NCI-H1417 (cell line): ENCODE measurements at places on chromosomes 6 and 20.

- peak; percentile 83 for DNase-seq
Measured at GRCh38 chr6:156013155-156013554, 557.5 kb upstream of the NOX3 start.

GRCh38 chr6:100382031-100382430 lies 82.7 kb downstream of the SIM1 start:
- no peak for DNase-seq

GRCh38 chr20:58623579-58624473 lies 27.3 kb upstream of the STX16 start:
- DNase-seq: peak; percentile 30

GRCh38 chr6:157659536-157660271 lies 163.3 kb upstream of the SNX9 start:
- no peak for DNase-seq

GRCh38 chr20:2693286-2694007 lies 867 bp downstream of the EBF4 start:
- DNase-seq: peak; percentile 68

DNA sequence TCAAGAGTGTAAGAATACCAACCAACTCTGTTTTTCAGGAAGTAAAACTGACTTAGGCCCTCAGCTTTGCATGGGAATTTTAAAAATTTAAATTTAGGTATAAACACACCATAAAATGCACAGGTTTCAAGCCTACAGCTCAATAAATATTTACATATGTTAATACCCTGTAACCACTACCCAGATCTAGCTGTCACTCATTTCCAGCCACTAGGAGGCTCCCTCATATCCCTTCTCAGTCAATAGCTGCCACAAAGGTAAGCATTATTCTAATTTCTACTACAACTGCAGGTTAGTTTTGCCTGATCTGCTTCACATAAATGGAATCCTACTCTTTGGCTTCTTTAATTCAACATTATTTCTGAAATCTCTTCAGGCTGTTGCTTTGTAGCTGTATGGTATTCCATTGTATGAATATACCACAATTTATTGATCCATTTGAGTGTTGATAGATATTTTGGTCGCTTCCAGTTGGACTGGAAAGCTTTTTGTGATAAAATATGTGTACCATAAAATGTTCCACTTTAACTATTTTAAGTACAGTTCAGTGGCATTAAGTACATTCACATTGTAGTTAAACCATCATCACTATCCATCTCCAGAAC lies 32.5 kb upstream of the MEI4 start:
- peak; percentile 1 for DNase-seq

DNA sequence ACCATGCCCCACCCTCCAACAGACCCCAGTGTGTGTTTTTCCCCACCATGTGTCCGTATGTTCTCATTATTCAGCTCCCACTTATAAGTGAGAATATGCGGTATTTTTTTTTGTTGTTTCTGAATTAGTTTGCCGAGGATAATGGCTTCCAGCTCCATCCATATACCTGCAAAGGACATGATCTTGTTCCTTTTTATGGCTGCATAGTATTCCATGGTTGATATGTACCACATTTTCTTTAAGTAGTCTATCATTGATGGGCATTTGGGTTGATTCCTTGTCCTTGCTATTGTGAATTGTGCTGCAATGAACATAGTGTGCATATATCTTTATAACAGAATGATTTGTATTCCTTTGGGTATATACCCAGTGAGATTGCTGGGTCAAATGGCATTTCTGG lies 176.9 kb downstream of the UTRN start:
- no peak for DNase-seq

DNA sequence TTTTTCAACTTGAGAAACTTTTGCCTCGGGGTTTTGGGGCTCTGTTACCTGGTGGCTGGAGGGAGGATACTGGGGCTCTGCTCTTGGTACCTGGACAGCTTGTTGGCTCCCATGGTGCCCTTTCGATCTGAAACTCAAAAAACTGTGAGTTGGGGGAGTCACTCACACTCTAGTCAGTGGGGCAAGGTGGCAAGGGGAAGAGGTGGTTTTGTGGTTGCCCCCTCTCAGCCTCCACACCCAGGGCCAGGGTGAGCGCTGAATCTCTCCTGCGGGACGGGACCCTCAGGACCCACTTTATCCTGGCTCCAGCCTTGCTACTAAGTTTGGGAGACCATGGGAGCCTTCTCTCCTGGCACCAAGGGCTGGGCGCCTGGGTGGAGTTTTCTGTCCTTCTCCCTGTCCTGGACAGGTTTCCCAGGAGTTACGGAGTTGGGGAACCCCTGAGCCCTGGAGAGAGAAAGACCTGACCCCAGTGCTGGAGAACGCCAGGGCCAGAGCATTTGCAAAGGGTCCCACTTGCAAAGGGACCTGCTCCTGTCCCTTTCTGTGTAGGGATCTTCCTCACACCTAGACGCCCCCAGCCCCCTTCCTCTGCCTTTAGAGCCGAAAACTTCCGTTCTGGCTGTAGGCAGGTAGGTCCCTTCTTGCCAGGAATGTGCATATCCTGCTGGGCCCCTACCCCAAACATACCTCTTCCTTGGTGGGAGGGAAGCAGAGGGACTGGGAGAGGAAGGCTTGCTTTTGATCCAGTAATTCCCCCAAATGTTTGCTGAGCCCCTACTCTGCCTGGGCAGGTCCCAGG lies 2.9 kb downstream of the FOXP4 start:
- no peak for DNase-seq

- no peak for DNase-seq
Measured at GRCh38 chr20:49599746-49600113, 31.8 kb upstream of the PTGIS start.

- peak; percentile 91 for DNase-seq
Measured at GRCh38 chr20:11352041-11352440, 565.7 kb upstream of the BTBD3 start.

- DNase-seq: no peak
Measured at GRCh38 chr6:119466226-119466625, 116.7 kb upstream of the MAN1A1 start.

- no peak for DNase-seq
Measured at GRCh38 chr6:145507239-145507638, 228.1 kb downstream of the EPM2A start.

DNA sequence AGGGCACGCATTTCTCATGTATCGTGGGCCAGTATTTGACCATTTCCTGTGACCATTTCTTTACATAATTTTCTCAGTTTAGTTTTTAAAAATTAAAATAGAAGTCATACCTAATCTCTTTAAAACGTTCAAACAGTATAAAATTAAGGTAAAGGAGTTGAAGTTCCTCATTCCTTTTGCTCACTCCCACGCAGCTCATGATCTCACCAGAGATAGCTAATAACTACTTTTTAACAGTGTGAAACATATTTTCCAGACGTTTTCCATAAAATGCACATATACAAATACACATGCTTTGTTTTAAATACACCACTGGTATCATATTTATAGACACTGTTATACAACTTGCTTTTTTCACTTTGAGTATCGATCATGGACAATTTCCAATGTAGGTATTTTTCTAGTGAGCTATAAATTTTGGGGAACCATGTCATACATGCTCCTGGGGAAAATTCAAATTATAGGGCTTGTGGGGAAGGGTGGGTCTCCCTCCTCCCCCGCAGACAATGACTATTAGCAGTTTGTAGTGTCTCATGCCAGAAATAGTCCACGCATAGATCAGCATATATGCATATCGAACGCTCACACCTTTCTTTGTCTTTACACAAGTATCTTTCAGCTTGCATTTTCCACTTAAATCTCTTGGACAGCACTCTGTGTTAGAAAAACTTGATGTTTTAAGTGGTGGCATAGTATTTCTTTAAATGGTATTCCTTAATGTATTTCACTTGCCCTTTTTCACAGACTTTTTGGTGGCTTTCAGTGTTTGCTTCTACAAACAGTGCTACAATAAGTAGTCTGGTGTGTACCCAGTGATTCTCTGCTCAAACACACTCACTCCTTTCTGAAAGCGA lies 145.5 kb upstream of the ZNF217 start:
- no peak for DNase-seq

DNA sequence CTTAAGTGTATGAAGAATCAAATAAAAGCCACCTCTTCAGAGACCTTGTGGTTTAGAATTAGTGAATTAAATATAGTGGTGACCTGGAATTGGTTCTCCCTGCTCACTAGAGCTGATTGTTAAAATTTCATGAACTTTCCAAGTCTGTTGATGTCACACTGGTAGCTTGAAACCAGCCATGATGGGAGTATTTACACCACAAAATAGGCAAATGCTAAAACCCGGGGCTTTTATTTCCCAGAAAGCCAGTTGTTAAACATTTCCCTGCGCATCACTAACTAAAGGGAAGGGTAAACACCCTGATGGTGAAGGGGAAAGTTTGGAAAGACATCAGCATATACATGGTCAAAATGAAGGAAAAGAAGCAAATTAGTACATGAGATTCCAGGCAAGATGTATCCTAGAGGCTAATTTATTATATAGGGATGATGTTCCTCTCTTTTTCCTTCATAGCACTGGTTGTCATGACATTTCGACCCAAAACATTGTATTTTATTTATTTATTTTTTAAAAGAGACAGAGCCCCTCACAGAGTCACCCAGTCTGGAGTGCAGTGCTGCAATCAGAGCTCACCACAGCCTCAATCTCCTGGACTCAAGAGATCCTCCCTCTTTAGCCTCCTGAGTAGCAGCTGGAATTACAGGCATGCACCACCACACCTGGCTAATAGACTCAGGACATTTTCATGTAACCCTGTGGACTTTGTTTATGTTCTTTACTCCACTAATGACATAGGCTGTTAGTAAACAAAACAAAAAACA lies 123.2 kb downstream of the RIN2 start:
- DNase-seq: no peak

DNA sequence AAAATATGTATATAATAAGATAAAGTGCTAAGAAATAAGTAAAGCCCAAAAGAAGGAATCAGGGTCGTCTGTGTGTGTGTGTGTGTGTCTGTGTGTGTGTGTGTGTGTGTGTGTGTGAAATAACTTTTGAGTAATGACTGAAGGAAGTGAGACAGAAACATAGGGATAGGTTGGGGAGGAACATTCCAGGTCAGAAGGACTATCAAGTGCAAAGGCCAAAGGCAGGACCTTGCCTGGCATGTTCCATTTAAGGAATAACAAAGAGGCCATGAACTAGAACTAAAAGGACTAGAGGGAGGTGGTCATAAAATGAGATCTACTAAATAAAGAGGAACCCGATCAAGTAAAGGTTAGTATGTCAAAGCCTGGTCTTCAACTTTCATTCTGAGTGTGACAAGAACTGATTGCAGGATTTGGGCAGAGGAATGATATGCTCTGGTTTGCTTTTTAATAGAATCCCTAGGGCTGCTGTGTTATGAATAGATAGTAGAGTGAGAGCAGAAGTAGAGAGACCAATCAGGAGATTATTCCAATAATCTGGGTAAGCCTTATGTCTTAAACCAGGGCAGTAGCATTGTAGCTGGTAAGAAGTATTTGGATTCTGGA lies 6.9 kb downstream of the ENPP3 start:
- no peak for DNase-seq

- no peak for DNase-seq
Measured at GRCh38 chr6:153084393-153084792, 46.7 kb downstream of the RGS17 start.

GRCh38 chr6:166553563-166554271 lies 32.8 kb downstream of the RAMACL start:
- no peak for DNase-seq

GRCh38 chr20:13684566-13685222 lies 46.0 kb upstream of the TASP1 start:
- DNase-seq: no peak

- no peak for DNase-seq
Measured at GRCh38 chr6:148831531-148831930, 84.7 kb downstream of the UST start.

DNA sequence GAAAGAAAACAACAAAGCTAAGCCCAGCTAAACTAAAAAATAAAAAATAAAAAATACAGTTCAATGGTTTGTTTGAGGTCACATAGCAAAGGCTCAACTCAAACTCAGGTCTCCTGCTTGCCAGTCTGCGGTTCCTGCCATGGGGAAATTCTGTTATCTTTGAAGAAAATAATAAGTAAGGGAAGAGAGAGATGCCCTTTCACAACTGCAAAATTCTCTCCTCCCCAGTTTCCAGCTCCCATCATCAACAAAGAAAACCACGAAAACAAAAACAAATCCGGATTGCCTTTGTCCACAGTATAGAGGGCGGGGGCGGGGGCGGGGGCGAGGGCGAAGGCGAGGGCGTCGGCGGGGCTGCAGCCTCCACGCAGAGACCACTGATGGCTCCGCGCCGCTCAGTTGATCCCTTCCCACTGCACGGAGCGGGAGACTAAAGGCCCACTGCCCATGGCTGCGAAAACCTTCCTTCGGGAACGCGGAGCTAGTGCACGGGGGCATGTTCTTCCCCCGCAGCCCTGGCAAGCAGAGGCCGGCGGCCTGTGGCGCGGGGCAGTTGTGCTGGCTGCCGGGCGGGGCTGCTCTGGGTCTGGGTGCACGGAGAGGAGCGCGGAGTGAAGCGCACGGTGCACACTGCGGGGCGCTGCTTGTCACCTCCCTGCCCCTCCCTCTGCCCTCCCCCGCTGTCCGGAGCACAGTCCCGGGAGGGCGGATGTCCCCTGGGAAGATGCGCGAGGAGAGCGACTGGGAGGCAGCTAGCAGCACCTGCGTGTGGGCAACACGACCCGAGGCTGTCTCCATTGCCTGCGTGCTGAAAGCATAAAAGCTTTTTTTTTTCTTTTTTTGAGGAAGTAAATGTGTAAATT lies 54.1 kb upstream of the TPD52L1 start:
- peak; percentile 80 for DNase-seq

DNA sequence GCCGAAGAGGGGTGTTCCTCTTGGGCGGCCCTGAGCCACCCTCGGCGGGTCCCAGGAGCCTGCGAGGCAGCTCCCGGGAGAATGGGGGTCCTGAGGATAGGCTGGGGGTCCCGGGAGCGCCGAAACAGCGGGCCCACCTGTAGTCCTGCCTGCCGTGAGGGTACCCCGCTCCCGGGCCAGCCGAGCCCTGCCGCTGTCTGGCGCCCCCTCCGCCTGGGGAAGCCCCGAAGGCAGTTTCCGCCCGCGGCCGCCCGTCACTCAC lies 280 bp downstream of the SPATA2 start:
- DNase-seq: no peak

GRCh38 chr20:49700411-49701185 lies 13.1 kb downstream of the B4GALT5 start:
- no peak for DNase-seq

DNA sequence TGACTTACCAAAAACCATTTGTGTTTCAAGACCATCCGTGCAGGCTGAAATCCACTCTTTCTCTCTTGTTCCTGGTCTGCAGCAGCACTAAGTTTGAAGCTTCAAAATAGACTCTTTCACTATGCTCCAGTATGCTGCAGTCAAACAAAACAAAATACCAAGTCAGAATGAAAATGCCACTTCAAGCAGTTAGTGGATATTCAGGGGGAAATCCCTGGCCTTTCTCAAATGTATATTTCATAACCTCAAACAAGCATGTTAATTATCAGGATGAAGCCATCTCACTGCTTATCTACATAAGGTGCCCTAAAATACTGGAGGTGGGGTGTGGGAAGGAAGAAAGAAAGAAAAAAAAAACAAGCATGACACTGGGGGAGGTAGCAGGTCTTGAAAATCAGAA lies 103.5 kb downstream of the ATXN1 start:
- DNase-seq: no peak

GRCh38 chr6:148955441-148955840 lies 208.6 kb downstream of the UST start:
- DNase-seq: no peak
